ENCODE measurements at places on chromosomes 6 and 20. TPM values are rescaled to one million over a fixed set of nuclear protein-coding genes. Genes with fewer than 3 reads are reported as not detected.

The ORC3 gene
- total RNA-seq = 14.8 TPM

DNA sequence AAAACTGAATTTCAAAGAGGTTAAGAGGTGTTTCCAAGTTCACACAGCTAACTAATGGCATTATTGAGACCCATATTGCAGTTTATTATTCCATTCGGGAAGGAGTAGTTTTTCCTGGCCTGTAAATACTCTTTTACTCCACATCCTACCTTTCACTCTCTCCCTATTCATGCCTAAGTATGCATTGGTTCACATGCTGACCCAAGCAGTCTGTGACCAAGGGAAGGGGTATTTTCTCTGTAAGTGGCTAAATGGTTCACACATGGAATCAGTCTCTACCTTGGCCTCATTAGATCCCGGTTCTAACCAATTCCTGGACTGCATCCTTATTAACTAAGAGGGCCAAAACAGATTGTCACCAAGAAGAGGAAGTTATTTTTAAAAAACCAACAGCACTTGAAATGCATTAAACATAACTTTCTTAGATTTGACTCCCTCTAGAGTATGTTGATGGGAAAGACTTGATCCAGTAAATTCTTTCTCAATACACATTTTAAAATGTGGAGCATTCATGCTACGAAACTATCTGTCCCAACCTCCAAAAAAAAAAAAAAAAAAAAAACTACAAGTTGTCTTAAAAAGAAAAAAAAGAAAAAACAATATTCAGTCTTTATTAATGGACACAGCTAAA is 17.8 kb upstream of the RSPO3 start:
- no peak for DNase-seq

DNA sequence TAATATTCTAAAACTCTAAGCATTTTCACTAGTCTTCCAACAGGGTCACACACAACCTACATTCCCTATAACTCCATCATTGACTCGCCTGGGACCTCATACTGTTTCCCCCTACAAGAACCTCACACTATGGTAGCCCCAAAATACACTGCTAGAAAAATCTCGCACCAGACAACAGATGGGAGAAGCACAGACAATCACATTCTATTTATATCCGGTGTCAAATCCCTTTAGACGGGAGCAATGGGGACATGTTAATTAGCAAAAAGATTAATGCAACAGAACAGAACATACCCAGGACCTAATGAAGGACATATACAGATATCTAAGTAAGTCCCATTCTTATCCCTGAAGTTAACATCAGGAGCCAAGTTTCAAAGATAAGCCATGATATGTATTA is 33.6 kb downstream of the TMX4 start:
- no peak for DNase-seq

The SNAP91 gene
- total RNA-seq = not detected

The SRSF12 gene
- 0.44 TPM for total RNA-seq

- no peak for DNase-seq
Measured at GRCh38 chr6:106452628-106453027, 92.1 kb downstream of the CRYBG1 start.

- DNase-seq = no peak
Measured at GRCh38 chr6:138572167-138572875, 73.0 kb upstream of the NHSL1 start.

Measured in glomerular endothelial cell (primary cell).